ENCODE measurements at places on chromosomes 5 and 9.

DNA sequence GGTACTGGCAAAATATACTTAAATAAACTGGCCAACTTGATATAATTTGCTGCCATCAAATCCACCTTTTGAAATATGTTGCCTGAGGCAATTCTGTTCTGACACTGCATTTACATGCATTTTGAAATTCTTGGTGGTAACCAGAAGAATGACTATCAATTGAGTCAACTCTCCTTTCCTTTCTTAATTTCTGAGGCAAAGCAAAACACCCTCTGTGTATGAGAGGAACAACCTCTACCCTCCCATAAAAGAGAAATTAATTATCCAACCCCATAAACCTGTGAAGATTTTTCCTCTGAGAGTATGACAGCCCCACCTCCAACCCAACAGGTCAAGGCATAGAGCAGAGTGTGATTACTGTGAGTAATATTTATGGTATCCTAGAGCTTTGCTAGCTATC lies 286.8 kb downstream of the NR2F1-AS1 start:
- DNase-seq, result no peak

DNA sequence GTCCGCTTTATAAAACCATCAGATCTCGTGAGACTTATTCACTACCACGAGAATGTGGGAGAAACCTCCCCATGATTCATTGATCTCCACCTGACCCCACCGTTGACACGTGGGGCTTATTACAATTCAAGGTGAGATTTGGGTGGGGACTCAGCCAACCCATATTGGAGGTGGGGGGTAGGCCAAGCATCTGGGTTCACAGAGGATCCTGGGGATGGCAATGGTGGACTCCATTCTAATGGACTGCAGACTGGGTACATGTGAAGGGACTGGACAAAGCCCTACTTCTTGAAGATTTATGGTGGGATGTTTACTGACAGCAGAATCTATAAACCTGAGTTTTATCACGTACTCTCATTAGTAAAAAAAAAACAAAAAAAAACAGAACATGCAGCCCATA lies 15.1 kb downstream of the QRFP start:
- DNase-seq, result no peak

DNA sequence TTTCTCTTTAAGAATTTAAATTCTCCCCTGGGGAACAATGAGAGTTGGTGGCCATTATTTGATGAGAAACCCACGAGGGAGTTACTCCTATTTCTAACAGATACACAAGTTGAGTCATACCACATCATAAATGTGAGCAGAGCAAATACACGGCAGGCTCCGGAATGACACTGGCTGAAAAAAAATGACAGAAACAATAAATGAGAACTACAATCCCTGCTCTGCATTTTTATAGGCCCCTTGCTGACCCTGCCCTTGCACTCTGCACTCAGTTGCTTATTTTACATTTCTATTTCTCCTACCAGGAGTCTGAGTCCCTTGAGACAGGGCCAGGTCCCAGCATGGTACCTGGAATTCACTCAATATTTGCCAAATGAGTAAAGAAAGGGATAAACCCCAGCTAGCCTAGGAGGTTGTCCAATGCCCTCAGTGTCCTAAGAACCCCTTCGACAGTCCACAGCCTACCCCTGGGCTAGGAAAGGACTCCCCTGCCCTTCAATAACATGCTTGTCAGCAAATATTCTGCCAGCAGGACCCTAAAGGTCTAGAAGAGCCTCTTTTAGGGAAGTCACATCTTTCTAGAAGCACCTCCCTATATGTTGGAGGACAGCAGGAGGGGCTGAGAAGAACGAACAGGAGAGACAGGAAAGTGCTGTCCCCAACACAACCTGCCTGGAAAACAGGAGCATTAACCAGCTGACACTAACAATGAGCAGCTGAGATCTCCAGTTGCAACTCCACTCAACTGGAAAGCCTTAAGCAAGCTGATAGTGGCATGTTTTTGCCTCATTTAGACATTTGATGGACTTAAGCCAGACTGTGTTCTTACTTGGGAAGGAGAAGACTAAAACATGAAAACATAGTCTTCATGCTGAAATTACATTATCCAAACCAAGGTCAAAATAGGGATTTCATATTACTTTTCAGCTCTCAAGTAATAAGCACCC lies 191.2 kb downstream of the ACTL7B start:
- no peak for DNase-seq

DNA sequence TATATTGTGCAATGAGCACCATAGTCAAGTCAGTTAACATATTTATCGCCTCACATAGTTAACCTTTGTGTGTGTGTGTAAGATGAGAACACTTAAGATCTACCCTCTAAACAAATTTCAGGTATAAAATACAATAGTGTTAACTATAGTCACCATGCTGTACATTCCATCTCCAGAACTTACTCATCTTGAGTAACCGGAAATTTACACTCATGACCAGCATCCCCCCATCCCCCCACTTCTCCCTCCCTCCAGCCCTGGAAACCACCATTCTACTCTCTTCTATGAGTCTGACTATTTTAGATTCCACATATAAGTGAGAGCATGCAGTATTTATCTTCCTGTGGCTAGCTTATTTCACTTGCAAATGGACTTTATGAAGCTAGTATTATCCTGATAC lies 40.3 kb downstream of the ZNF354A start:
- no peak for DNase-seq

GRCh38 chr5:66443462-66444130 lies 152.6 kb upstream of the MAST4 start:
- DNase-seq, result no peak

- DNase-seq, result no peak
These were observed 118.4 kb downstream of the ZNF608 start for GRCh38 chr5:124627815-124628595.

Measured in endodermal cell (in vitro differentiated cells).